ENCODE measurements at places on chromosomes 12 and 14.

DNA sequence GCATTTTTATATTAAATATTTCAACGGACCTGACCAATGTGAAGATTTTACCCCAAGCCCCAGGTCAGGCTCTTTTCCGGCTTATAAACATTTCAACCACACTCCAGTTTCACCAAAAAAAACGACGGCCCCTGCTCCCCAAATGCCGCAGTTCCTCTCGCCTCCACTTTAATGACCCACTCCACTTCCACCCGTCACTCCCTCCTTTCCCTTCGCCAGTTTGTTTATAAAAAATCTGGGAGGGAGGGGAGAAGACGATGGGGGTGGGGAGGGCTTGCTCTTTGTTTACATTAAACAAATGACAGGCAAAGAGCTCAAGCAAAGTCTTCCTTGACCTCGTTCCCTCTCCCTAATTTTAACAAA lies 5.4 kb downstream of the SIX6 start:
- DNase-seq: no peak

DNA sequence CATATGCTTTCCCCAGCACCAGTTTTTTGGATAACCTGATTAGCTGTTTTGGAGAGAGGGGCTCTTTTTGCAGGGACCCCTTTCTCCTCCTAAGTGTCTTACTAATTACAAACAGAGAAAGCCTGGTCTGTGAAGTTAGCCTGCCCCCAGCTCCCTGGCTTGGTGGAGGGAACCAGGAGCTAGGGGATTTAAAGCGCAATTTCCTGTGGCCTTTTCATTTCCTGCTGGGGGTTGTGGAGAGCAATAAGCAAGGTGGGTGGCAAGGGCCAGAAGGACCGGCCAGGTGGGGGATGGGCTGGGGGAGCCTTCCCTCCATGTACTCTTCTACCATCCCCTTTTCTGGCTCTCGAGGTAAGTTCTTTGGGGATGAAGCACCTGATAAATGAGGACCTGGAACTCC lies 4.1 kb upstream of the CISTR start:
- no peak for DNase-seq

DNA sequence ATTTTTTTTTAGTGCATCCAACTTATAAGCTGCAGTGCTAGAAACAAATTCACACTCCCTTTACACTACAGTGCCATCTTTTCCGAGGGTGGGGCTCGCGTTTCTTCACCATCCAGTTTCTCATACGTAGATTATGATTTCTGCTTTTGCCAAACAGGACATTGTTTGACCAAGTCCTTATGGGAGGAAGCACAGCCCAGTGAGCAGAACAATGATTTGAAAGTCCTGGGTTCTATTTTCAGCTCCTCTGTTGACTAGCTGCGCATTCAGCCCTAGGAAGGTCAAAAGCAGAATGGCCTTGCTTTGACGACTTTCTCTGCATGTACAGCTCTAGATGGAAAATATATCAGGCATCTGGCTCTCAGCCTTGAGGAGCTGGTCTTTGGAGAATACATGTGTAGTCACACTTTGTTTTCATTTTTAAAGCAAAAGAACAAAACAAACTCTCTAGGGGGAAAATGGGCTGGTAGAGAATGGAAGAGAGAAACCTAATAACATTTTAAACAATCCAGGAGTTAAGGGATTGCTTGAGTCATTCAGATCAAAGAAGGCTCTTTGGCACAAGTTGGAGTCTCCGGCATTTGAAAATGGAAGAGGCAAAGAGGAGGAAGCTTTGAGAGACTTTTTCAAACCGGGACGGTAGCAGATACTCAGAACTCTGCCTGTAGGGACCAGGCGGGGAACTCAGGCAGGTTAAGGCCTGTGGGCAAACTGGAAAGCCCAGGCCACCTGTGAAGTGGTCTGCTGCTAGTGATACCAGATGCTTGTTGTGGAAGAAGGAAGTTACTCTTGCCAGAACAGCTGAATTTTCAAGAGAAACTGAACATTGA lies 257.3 kb upstream of the PLEKHG7 start:
- no peak for DNase-seq

GRCh38 chr12:42534184-42534838 lies 55.2 kb downstream of the PRICKLE1 start:
- DNase-seq: no peak

- no peak for DNase-seq
Observed at GRCh38 chr12:57836442-57837375, 9.8 kb downstream of the CTDSP2 start.

DNA sequence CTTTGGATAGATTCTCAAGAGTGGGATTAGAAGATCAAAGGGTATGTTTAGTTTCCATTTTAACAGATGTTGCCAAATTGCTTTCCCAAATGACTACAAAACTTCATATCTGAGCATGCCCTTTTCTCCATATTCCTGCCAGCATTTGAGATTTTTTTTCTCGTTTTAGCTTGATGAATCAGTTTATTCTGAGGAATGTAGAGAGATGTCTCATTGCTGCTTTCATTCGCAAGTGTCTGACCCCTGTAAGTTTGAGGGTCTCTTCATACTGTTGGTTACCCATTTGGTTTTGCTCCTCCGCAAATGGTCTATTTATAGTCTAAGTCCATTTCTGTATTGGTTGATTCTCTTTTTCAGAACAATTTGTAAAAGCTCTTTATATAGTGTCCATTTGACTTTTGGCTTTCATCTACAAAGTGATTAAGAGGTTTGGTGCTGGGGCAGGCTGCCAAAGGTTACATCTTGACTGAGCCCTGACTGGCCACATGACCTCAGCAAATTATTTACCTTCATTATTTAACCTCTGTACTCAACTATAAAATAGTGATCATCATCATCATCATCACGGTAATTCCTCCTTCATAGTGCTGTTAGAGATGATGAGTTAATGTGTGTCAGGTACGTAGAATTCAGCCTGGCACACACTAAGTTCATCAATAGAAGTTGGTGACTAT lies 33.6 kb downstream of the HCAR2 start:
- no peak for DNase-seq

DNA sequence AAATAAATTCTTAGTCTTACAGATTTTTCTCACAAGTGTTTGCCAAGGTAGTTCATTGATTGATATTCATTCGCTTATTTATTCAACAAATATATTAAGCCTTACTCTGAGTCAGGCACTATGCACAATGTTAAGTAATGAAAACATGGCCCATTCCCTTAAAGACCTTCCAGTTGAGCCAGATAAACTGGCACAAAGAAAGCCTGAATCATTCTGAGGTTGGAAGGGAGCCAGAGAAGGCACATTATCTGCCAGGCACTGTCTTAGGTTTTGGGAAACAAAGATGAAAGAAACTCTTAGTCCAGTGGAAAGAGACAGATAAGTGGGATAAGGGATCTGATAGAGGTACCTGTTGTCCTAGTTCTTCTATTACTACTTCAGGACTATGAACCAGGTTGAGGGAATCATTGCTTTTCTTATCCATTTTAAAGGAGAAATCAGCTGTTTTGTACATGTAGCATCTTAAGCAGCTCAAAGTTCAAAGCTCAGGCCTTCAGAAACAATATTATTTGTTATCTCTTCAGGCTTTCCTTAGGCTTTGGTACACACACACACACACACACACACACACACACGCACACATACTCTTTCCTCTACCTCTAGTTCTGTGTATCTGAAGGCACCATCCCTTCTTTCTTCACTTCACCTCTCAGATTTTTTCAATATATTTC lies 27.0 kb downstream of the PDE6H start:
- DNase-seq: no peak

- DNase-seq: no peak
Observed at GRCh38 chr14:51929910-51930682, 59.2 kb upstream of the RTRAF start.

DNA sequence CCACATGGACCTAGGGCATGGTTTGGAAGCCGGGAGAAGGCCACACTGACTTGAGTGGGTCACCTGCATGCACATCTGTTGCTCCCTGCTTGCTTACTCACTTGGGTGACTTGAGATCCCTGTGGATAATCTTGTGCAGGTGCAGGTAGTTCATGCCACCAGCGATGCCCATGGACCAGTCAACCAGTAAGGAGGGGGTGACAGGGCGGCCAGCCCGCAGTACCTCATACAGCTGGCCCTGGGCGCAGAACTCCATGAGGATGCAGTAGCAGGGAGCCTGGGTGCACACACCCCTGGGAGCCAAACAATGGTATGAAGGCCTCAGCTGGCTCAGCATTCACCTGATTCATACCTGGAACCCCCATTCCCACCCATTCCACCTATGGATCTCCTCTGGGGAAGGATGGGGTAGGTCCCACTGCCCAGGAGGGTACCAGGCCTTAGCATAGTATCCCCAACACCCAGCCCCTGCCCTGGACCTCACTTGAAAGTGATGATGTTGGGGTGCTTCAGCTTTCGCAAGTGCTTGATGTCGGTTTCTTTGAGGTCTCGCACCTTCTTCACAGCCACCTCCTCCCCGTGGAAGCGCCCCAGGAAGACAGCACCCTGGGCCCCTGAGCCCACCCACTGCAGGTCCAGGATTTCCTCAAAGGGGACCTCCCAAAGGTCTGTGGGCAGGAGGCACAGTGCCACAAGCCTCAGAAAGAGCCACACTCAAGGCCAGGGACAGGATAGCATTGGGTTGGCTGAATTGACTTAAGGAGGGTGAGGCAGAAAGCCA lies 13.1 kb downstream of the MAP3K12 start:
- no peak for DNase-seq

- no peak for DNase-seq
Observed at GRCh38 chr14:55339770-55340169, 68.5 kb downstream of the FBXO34 start.

- DNase-seq: no peak
Observed at GRCh38 chr12:6819106-6820030, 2.3 kb upstream of the GPR162 start.

- no peak for DNase-seq
Observed at GRCh38 chr14:75461755-75462349, 34.0 kb downstream of the JDP2 start.

- no peak for DNase-seq
Observed at GRCh38 chr12:51118706-51119105, 35.3 kb upstream of the CSRNP2 start.

DNA sequence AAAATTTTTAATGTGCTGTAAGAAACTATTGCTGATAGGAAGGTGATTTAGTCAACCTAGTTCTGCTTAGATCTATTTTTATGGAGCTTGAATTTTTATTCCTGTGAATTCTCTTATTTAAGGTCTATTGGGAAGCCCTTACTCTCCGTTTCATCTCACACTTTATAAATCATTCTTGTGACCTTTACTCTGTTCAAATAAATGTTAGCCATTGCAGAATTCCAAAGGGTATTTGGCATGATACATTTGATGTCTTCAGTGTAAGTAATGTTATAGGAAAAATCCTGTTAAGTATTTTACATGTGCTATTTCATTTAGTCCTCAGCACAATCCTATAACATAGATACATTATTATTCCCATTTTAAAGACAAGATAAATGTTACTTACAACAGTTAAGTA lies 12.5 kb downstream of the PTPRQ start:
- no peak for DNase-seq

- no peak for DNase-seq
Observed at GRCh38 chr14:20302042-20302755, 3.6 kb downstream of the TTC5 start.

- no peak for DNase-seq
Observed at GRCh38 chr12:37546901-37547475, 769.6 kb upstream of the ALG10B start.

DNA sequence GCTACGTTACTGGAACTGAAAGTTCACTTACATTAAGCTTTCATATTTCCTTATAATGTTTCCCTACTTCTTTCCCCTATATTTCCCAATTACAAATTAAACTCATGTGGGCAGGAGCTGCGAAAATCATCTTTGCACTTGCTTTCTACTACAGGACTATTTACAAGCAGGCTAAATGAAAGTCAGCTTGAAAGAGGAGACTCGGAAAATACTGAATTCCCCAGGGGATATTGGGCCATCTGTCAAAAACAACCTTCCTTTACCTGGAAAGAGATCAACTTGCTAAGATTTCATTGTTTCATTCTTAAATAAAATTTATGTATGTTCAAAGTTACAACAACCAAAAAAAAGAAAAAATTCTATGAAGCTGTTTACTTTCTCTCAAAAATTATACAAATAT lies 92.8 kb upstream of the BBS10 start:
- DNase-seq: no peak

DNA sequence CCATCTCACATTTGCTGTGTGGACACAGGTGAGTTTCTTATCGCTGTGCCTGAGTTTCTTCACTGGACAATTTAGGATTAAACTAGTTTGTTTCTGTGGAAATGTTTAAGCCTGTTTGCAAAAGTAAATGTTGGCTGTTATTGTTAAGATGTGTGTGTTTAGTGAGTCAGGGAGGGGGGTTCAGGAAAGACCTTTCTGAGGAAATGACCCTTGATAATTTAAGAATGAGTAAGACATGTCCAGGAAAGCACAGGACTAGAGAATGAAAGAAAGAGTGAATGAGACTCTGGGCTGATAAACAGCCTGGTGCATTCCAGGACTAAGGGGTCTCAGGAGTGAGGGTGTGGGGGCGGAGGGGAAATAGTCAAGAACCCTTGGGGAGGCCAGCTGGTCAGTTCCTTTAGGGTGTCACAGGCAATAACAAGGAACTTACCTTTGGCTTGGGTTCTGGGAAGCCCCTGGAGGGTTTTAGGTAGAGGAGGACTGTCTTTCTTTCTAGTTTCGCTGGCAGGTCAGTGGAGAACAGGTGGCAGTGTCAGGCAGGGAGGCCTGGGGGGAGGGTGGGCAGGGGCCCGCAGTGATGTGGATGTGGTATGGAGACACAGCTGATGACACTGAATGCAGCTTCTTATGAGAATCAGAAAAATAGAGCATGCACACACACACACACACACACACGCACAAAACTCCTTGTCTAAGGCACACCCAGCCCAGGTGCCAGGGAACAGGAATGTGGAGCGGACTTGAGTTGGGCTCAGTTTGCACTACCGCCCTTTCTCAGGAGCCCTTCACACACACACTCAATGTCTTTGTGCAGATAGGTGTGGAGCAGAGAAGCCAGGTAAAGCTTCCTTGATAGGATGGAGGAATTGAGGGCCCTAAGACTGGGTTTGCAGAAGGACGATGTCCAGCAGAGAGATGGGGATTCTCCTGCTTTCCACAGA lies 1005.5 kb downstream of the VRK1 start:
- DNase-seq: no peak

DNA sequence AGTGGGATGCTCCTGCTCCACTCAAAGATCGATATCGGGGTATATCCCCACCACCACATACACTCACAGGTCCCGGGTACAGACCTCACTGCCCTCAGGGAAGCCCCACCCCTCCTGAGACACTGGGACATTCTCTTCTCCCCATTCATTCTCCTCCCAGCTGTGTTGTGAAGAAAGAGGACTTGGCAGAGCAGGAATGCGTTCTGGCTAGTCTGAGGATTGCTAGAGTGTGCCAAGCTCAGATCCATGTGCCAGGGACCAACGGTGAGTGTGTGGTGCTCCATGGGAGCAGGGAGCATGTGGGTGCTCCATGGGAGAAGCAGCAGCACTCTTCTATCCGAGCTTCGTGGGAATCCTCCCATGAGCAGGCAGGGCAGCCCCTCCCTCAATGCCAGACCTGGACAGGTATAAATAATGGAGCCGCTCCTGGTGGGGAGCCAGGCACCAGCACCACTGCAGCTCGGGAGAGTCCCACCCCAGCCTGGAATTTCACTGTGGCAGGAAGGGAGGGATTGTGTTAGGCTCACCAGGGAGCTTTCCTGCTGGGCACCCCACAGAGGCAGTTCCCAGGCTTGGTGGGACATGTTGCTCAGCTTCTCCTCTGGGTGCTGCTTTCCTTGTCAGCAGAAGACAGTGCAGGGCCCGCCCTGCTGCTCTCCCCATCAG lies 2.3 kb upstream of the KRT5 start:
- no peak for DNase-seq

GRCh38 chr12:21526721-21527345 lies 737 bp downstream of the SPX start:
- DNase-seq: no peak

GRCh38 chr12:91186156-91186555 lies 3.5 kb upstream of the DCN start:
- DNase-seq: no peak

- peak; percentile 49 for DNase-seq
Observed at GRCh38 chr14:53384536-53384935, 231.4 kb upstream of the DDHD1 start.

Data from occipital lobe (tissue), 3 donors.